ENCODE measurements at places on chromosomes 2 and 18. TPM values are rescaled to one million over a fixed set of nuclear protein-coding genes. Genes with fewer than 3 reads are reported as not detected.

AKAIN1 gene
- not detected for total RNA-seq

CCDC68 gene
- 9.2 TPM for total RNA-seq

HTR2B gene
- not detected for total RNA-seq

KIAA2012 gene
- total RNA-seq: not detected

ASB18 gene
- total RNA-seq: not detected

ASPRV1 gene
- under 0.01 TPM for total RNA-seq

CYRIA gene
- 4.3 TPM for total RNA-seq

TSN gene
- 46.0 TPM for total RNA-seq

NGEF gene
- 0.96 TPM for total RNA-seq

ITGAV gene
- 336 TPM for total RNA-seq

OR6B3 gene
- not detected for total RNA-seq

STARD6 gene
- total RNA-seq: not detected

STPG4 gene
- total RNA-seq: not detected

CYTIP gene
- total RNA-seq: not detected
